ENCODE measurements at places on chromosomes 16 and 17. TPM values are rescaled to one million over a fixed set of nuclear protein-coding genes. Genes with fewer than 3 reads are reported as not detected.
A peak's percentile ranks its signal among the peaks of the same experiment; 100 is the strongest.

DOC2A gene
- 0.80 TPM for total RNA-seq

DNA sequence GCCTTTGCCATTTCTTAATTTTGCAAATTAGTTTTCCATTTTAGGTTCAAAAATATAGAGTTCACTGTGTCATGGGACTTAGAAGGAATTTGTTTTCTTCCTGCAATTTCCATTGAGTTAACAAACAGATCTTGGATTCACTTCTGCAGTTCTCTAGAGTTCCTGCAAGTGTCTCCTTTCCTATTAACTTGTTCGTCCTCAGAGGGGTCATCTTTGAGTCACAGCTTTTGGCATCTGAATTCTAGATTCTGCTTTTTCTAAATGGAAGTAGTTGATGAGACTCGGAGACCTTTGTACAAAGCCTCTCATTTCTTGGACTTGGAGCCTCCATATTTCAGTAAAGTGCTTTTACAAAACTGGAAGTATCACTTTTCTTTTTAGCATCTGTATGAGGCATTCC lies 323.3 kb downstream of the BCAS3 start:
- H3K27ac ChIP-seq, result no peak overlapping the region
- no peaks in the 10 kb centered on the region for H3K36me3 ChIP-seq
- no peak for DNase-seq
- no peak overlapping the region for H3K4me3 ChIP-seq

PIPOX gene
- 3.6 TPM for total RNA-seq

KIF1C gene
- total RNA-seq, result 36.9 TPM

- peaks cover 7% of the 10 kb centered on the region for H3K4me1 ChIP-seq
- DNase-seq, result no peak
- H3K36me3 ChIP-seq, result no peaks in the 10 kb centered on the region
- H3K4me3 ChIP-seq, result no peak overlapping the region
- H3K27ac ChIP-seq, result no peak overlapping the region
Measured at GRCh38 chr16:27110524-27110896, 43.8 kb downstream of the C16orf82 start.

IL17C gene
- not detected for total RNA-seq

GRCh38 chr17:58121925-58122324 lies 26.3 kb upstream of the OR4D1 start:
- no peak overlapping the region for H3K27ac ChIP-seq
- peaks cover 8% of the 10 kb centered on the region for H3K4me1 ChIP-seq
- no peak overlapping the region for H3K4me3 ChIP-seq
- DNase-seq, result peak; percentile 65
- H3K27me3 ChIP-seq, result no peaks in the 10 kb centered on the region

Measured in CD4-positive, alpha-beta memory T cell (primary cell).